ENCODE measurements at places on chromosomes 6 and 20.

DNA sequence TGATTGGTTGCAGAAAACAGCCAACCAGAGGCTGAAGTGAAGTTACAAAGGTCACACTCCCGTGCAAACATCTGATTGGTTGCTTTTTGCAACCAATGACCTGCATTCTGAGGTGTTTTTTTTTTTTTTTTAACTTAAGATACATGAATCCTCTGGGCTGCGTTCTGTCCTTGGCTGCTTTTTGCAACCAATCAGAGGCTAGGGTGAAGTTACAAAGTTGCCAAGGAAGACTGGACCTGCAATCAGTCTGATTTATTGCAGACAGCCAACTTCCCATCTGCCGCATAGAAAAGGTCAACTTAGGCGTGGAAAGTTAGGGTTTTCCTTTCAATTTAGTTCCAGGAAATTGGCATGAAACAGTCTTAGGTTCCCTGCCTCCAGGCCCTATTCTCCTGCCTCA lies 292.9 kb downstream of the PLCB1 start:
- DNase-seq = no peak

- DNase-seq = no peak
Measured at GRCh38 chr20:61056627-61057442, 195.2 kb upstream of the CDH4 start.

DNA sequence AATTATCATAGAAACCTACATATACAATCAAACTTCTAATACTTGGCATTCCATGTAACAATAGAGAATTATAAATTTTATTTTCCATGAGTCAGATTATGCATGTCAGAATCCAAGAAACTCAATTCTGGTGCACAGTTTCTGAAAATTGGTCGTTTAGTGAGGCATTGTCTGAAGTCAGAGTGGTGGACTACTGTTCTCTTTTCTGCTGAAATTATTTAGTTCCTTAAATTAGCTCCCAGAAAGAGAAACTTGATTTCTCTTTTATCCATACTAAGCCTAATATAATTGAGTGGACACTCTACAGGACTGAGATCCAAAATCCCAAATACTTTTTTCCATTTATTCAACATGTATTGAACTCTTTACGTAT lies 265.5 kb downstream of the ALDH8A1 start:
- DNase-seq = no peak

- no peak for DNase-seq
Measured at GRCh38 chr6:68994521-68994920, 359.4 kb downstream of the ADGRB3 start.

DNA sequence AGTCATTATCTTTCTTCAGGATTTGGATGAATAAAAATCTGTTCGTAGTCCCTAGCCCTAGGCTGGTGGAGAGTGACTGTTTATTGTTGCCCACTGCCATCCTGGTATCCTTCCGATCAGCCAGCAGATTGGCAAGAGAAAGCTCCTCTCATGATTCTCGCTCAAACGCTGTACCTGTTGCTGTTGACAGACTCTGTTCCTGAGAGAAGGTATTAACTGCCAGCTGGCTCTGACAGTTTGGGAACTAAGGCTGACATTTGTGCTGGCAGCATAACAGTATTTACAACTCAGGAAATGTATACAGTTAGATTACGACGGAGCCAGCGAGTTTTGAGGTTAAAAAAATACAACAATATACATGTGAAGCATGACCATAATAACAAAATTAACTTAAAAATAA lies 674.5 kb downstream of the PRKN start:
- DNase-seq = no peak

DNA sequence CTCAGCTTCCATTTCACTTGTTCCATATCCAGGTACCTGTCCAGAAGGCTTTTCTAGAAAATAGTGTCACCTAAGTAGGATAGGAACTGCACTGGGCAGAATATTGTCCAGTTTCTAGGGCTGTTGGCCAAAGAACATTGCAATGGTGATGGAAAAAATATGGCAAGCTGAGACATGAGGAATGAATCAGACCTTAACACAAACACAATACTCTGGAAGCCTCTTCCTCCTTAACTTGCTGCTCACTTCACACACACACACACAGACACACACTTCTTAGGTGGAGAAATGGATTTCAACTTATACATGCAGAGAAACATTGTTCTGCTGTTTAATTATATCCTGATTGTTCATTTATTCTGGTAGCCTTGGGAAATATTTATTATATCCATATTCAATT lies 203.0 kb upstream of the RGS17 start:
- no peak for DNase-seq

- no peak for DNase-seq
Measured at GRCh38 chr6:5122504-5123112, 37.5 kb downstream of the PPP1R3G start.

- DNase-seq = no peak
Measured at GRCh38 chr6:127205036-127205435, 61.6 kb upstream of the RNF146 start.

DNA sequence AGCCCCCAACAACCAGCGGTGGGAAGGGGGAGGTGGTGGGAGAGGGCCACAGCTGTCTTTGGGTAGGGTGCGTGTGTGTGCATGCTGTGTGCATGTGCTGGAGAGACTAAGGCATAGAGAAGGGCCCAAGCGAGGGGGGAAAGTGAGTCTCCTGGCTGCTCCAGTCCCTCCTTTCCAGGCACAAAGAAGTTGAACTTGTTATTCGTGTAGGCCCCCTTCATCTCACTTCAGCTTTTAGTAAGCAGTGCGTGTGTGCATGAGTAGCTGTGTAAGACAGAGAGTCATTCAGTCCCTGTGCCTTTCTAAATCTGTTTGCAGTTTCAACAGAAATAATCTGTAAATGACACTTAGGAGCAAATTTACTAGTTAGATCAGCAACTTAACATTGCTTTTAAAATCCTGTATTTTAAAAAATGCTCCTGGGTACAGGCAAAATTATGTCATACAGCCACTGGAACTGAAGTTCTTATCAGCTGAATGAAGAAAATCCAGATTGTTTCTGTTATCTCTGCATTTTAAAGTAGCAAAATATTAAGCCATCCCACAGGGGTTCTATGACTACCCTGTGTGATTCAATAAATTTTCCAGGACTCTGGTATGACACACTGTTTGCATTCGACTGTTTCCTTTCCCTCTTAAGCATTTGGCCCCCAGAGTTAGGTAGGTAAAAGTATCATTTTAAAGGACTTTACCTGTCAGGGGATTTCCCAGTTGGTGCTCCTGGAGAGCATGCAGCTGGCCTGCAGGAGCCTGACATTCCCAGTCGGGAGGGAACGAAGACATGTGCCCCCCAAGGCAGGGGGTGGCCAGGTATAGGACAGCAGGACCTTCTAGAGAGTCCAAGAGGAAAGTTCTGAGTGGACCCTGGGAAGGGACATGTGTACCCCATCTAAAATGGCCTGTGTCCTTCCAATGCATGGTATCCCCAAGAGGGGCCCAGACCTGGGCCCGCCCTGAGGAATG lies 39.0 kb downstream of the MTRES1 start:
- no peak for DNase-seq

- DNase-seq = no peak
Measured at GRCh38 chr20:35329435-35330139, 37.4 kb upstream of the FAM83C start.

- DNase-seq = no peak
Measured at GRCh38 chr6:20565342-20565741, 31.1 kb downstream of the CDKAL1 start.

DNA sequence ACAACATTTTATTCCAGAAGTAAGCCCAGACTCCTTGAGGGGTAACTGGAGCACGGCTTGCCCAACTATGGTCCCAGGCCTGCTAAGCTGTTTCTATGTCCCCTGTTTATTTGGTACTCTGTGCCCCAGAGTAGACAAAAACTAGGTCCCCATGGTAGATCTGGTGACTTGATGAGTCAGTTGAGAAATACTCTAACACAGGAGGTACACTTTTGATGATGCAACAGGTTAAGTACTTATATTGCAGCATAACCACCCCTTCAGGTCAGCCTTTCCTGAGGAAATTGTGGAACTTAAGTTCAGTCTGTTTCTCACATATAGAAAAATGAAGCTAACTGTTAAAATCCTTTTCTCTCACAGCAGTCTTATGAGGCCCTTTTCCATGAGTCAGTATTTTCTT lies 19.6 kb downstream of the TTPAL start:
- no peak for DNase-seq

DNA sequence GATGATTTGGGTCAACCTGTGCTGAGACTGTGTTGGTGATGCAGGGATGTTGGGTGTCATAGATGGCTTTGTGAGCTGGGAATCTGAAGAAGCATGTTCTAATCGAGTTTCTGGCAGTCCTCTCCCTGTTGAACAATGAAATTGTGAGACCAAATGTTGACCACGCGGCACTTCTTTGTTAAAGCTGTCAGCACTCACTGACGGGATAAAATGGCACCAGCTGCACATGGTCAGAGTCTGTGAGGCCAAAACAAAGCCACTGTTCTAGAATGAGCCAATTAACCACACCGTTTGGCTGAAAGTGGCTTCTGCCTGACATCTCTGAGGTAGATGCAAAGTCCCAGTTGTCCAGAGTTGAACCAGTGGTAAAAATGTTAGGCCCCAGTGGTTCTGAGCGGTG lies 562.2 kb downstream of the KIF16B start:
- no peak for DNase-seq

- DNase-seq = no peak
Measured at GRCh38 chr20:52342913-52343312, 151.3 kb upstream of the ZFP64 start.

- DNase-seq = no peak
Measured at GRCh38 chr6:105968603-105969333, 117.4 kb upstream of the PRDM1 start.

GRCh38 chr20:32344835-32345506 lies 13.2 kb upstream of the ASXL1 start:
- DNase-seq = no peak

DNA sequence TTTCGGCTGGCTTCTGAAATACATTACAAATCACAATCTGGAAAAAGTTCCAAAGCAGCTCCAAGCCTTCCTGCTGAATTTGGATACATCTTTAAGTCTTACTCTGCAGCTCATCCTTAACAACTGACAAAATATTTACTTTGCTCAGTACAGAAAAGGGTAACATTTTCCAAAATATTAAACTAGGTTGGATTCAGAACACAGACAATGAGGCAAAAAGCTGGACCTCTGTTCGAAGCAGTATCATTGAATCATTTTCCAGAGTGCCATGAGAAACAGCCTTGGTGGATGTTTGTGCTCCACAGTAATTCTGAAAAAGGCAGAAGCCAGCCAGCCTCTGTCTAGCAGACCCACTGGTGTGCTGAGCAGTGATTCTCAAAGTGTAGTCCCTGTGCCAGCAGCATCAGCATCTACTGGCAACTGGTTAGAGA lies 162.1 kb downstream of the AIG1 start:
- DNase-seq = no peak

GRCh38 chr6:160634706-160635105 lies 29.4 kb downstream of the LPA start:
- no peak for DNase-seq

GRCh38 chr6:118984342-118984741 lies 49.4 kb upstream of the MCM9 start:
- no peak for DNase-seq

GRCh38 chr20:45592574-45593189 lies 13.6 kb upstream of the WFDC8 start:
- no peak for DNase-seq
